ENCODE measurements at places on chromosomes 1 and 21.

GRCh38 chr1:230066031-230066430 is 1.0 kb upstream of the GALNT2 start:
- DNase-seq = no peak

GRCh38 chr21:41664881-41665765 is 101.7 kb downstream of the RIPK4 start:
- DNase-seq = no peak

GRCh38 chr1:65068202-65069010 is 79.6 kb upstream of the AK4 start:
- no peak for DNase-seq

DNA sequence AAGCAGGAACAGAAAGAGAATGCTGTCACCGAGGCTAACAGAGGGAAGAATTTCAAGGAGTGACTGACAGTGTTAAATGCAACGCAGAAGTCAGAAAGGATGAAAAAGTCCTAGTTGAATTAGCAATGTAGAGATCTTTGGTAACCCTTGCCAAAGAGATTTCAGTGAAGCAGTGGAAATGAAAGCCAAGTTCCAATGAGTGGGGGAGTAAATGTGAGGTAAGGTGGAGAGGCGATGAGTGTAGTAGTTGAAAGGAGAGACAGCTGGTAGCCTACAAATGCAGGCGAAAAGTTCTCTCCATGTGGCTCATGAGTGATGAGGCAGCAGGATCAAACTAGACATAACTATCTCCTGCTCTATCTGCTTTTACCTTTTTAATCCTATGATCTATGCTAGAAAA is 74.6 kb upstream of the IPO9 start:
- DNase-seq = no peak

- no peak for DNase-seq
Observed at GRCh38 chr1:213269829-213270228, 218.8 kb downstream of the RPS6KC1 start.

DNA sequence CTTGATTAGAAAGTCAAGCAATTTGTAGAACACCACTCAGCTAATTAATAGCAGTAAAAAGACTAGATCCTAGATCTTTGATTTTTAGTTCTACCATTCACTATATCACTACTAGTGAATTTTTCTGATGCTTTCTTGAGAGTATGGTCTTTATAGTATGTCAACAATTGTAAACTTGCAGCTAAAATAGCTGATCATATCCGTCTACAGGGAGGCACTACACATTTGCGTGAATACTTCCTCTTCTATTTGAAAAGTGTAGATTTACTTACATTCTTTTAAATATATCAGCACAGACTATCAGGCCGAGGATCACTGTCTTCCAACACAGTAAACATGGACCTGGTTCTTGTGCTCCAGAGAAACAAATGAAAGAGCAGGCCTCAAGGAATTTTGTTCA is 18.6 kb upstream of the PTPRC start:
- DNase-seq = no peak

- no peak for DNase-seq
Observed at GRCh38 chr21:37294679-37295078, 27.5 kb upstream of the VPS26C start.

DNA sequence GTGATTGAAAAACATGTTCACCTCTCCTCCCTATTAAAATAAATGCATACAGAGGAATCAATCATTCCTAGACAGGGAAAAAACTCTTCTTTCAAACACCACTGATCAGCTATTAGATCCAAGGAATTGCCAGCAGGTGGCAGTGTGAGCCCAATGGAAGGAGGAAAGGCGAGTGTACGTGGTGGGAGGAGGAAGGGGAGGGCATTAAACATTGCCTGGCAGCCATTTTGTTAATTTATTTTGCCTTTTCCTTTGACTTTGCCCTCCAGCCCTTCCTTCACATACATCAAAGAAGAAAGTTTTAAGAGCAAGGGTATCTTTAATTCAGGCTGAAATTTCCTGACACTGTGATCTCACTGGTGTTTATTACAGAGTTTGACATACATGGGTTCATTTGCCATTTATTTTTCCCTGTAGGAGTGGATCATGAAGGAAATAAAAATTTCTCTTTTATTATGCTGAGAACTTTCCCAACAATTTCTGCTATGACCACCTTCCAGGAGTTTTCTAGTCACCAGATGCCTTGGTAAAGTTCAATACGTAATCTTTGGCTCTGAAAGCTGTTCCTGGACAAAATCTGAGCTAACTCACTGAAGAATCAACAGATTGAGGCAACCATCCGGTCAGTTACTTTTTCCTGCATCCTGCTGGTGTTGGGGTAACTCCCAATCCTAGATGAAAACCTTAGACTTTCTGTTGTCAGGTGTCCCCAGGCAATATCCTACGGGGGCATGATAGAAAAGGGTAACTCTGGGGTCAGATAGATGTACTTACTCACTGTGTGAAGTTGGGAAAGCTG is 1.9 kb upstream of the GNAI3 start:
- peak; percentile 84 for DNase-seq

Measured in stimulated activated CD4-positive, alpha-beta T cell treated with anti-CD3 and anti-CD28 coated beads, Interleukin-12 subunit alpha, Interleukin-12 subunit beta, amount 100 ng/mL, for 48 hours (primary cell).